ENCODE measurements at places on chromosomes 6 and 20.

GRCh38 chr20:57315083-57315975 is 14.3 kb upstream of the SPO11 start:
- DNase-seq = no peak

DNA sequence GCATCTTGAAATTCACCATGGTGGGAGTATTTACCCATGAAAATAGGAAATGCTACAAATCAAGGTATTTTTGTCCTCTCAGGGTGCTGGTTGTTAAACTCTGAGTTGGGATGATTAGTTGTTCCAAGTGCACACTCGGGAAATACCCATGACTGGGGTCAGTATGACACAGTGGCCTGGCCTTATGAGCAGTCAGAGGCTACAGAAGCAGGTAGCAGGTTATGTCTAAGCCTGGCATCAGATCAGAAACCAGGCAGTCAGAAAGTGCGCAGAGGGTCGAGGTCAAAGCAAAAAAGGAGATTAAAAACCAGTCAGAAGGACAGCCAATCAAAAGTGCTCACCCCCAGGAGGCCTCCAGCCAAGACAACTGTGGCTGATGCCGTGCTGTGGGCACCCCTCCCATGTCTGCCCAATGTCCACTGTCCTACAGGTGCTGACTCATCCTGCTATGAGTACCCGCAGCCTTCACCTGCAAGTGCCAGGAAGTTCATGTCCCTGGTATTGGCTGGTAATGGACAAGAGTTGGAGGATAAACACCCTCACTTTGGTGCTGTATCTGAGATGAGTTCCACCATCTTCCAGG is 117.4 kb upstream of the SLC24A3 start:
- no peak for DNase-seq

DNA sequence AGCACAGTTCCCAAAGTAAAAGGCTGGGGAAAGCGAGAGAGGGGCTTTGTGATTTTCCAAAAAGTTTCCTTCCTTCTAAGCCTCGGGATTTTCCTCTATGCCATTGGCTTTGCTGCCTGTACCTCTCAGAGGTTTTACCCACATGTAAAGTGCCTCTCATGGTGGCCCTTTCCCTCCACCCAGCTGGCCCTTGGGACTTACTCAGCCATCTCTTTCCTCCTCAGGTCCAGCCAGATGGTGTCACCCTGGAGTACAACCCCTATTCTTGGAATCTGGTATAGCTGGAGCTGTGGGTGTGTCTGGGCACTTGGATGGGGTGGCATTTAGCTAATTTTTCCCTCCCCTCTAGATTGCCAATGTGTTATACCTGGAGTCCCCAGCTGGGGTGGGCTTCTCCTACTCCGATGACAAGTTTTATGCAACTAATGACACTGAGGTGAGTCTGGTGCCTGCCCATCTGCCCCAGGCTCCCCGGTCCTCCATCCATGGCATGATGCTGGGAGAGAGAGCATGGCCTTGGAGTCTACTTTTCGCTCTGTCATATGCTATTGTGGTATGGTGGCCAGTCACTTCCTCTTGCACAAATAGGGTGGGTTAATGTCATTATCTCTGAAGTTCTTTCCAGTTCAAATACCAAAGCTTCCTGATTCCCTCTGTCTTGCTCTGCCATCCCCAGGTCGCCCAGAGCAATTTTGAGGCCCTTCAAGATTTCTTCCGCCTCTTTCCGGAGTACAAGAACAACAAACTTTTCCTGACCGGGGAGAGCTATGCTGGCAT is 1.1 kb downstream of the CTSA start:
- no peak for DNase-seq

DNA sequence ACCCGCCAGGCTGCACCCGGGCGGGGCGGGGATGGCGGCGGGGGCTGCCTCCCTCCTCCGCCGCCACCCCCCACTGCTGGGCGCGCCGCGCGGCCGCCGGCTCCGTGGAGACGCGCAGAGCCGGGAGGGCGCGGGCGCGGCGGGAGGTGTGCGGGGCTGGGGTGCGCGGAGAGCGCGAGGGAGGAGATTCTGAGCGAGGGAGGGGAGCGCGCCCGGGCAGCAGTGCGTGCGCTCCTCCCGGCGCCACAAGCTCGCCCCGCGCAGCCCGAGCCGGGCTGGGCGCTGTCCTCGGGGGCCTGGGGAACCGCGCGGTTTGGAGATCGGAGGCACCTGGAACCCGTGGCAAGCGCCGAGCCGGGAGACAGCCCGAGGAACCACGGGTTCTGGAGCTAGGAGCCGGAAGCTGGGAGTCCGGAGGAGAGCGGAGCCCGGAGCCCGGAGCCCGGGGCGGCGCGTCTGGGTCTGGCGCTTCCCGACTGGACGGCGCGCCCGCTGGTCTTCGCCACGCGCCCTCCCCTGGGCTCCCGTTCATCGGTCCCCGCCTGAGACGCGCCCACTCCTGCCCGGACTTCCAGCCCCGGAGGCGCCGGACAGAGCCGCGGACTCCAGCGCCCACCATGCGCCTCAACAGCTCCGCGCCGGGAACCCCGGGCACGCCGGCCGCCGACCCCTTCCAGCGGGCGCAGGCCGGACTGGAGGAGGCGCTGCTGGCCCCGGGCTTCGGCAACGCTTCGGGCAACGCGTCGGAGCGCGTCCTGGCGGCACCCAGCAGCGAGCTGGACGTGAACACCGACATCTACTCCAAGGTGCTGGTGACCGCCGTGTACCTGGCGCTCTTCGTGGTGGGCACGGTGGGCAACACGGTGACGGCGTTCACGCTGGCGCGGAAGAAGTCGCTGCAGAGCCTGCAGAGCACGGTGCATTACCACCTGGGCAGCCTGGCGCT is at the start of gene NTSR1:
TSS of gene NTSR1 (plus strand) at position 246 of the 946 bp plus-strand sequence. CDS start at position 618, 372 bp downstream.
- no peak for DNase-seq

DNA sequence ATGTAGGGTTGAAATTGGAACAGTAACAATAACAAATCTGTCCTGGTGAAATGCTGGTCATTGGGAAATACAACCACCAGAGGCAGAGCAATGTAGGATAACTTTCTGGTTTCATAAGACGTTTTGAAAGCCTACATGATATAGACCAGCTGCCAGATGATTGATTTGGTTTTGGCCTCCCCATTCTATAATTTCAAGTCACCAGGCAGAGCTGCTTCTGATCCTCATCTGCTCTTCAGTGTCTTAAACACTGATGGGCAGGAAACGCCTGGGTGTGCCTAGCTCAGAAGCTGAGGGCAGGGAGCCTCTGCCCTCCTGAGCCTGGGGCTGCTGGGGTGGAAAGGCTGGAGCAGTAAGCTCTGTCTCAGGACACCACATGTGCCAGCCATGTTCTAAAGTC is 24.5 kb downstream of the DHX35 start:
- no peak for DNase-seq
